ENCODE measurements at places on chromosomes 5 and 9.

GRCh38 chr9:124306098-124306735, 48.5 kb downstream of the NEK6 start:
- DNase-seq, result no peak

DNA sequence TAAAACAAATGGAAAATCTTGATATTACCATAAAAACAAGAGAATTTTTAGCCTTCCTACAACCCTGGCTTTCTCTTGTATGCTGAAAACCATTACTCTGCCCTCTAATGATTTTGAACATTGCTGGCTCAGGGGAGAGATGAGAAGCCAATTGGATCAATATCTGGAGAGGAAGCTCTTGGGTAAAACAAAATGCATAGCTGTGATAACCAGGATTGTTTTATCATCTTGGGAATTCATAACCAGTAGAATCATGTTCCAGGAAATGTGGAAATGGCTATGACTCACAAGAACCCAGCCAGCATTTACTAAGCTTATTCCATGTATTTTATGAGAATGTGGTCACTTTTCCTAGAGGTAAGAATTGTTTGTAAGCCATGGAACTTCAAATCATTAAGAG, 51.1 kb upstream of the CTNND2 start:
- DNase-seq, result no peak

DNA sequence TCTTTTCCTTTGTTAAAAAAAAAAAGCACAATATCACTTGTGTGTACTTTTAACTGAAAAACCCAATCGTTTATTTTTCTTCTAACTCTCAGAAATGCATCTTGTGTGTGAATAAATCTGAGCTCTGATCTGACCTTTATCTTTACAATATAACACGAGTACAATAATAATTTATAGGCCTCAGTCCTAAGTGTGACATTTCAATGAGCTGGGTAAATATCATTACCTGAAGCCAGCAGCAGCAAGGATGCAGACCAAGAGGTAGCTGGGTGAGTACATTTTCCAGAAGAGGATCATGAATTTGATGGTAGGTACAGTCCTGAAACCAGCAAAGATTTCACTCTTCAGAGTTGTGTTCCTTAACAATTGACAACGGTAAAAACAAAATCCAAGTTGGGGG, 264.0 kb upstream of the KIF2A start:
- DNase-seq, result no peak

DNA sequence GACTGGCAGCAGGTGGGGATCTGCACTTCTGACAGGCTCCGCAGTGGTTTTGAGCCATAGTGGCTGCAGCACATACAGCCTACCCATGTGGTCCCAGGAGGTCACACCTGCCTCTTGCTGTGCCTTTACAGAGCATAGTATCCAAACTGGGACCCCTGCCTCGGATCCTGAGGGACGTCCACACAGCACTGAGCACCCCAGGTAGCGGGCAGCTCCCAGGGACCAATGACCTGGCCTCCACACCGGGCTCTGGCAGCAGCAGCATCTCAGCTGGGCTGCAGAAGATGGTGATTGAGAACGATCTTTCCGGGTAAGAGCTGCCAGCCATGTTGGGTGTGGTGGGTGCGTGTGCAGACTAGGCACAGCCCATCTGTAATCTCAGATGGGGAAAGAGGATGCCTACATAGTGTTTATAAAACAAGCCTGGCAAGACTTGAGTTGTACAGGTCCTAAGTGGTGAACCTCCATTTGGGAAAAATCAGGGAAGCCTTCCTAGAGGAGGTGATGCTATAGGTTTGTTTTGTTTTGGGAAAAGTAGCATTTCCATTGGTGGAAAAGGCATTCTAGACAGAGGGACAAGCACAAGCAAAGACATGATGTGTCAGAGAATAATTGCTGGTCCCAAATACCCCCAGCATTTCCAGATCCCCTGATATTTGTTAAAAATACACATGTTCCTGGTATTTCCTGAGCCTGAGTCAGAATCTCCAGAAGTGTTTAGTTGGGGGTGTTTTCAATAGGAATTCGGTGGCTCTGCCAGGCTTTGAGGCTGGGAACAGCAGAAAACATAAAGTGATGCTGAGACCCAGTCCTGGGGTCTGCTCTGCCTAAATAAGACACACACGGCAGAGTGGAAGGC, 119.2 kb downstream of the DAB2IP start:
- DNase-seq, result no peak

DNA sequence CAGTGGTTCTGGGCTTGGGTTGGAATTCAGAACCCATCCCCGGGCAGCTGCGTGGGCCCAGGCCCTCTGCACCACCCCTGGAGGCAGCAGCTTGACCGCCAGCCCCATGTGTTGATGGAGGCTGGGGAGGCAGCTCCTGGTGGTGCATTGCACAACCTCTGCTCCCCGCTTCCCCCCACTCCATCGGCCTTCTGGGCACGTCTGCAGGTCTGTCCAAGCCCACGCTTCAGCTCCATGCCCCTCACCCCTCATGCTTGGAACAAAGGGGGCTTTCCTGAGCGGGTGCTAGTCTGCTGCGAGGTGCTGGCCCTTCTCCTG, 1.4 kb downstream of the NCS1 start:
- no peak for DNase-seq

- no peak for DNase-seq
These were observed 608.0 kb downstream of the BRINP1 start for GRCh38 chr9:118761016-118761790.

DNA sequence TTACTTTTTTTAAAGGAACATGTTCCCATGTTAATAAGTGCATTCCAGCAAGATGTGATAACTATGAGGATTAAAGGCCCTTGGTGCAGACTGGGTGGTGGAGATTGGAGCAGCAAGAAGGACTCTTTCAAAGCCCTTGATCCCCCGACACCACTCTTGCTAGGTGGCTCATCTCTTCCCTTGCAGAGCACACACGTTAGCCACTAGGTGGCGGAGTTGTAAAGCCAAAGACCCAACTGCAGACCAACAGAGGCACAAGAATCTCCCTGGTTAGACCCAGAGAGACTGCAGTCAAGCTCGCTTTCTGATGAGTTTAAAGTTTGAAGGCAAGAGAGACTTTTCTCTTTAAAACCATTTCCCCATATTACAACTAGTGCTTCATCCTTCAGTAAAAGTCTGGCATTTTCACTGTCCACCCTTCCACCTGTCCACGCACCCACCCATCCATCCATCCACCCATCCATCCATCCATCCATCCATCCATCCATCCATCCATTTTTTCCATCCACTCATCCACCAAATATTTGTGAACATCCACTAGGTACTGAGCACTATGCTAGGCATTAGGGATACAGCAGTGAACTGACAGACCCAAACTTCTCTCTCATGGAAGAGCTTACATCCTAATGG, 226.9 kb downstream of the MSX2 start:
- no peak for DNase-seq

GRCh38 chr9:79408200-79408599, 163.6 kb upstream of the TLE4 start:
- no peak for DNase-seq

DNA sequence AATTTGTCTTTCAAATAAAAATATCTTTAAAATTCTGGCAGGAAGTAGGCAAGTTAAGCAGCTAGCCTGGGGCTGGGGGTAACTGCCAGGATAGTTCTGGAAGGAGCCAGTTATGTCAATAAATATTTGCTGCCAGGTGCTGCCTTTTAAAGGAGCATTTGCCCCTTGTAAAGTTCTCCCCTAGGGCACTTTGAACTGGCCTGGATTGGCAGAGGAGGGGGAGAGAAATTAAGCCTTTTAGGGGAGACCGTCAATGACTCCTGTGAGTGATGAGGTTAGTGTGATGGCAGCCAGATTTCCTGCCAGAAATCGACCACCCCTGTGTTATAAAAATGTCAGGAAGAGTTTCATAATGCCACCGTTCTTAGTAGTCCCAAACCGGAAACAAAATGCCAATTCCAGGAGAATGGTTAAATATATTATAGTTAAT, 89.8 kb upstream of the ELL2 start:
- no peak for DNase-seq

DNA sequence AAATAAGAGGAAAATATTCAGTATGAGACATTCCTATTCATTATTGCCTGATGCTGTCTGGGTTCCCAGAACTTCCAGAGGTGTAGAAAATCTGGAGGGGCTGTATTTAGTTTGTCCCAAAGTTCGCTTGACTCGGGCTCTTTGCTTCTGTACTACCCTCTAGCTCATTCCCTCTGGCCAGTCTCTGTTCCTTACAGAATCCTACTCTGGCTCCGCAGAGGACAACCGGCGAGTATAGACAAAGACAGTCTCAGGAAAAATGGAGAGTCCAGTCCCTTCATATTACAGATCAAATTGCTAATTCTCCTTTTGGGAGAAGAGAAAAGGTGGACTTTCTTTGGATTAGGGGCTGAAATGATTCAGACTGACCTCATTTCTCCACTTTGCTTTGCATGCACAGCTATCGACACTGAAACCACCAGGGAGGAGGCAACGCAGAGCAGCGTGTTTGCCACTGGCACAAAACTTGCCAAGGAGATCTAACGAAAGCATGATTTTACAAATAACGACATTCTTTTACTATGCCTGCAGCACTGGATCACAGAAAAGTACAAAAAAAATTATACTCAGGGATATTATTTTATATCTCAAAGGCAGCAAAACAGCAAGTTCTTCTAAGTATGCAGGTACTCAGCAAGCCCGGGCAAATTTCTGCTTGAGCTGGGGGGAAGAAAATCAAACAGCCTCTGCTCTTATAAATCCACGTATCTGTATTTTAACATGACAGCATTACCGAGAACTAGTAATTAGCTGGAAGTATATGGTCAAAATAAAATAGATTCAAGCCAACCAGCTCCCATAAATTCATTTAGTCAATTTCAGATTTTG, 279.7 kb downstream of the NPR3 start:
- no peak for DNase-seq

DNA sequence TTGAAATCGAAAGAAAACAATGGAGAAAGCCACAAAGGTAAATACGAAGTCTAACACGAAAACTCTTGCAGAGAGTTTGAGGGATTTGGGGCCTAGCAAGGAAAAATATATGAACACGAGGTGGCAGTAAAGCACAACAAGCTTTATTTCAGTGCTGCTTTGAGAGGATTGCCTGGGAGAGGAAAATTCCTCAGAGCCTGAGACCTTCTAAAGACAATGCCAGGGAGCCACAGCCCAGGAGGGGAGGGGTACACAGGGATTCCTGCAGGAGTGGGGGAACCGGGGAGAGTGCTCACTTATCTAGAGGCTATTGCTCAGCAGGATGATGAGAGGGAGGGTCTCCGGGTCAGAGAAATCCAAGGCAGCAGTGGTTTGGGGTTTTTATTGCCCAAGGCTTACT, 134.9 kb upstream of the ADCY2 start:
- no peak for DNase-seq

GRCh38 chr5:79005151-79005550, 20.0 kb upstream of the ARSB start:
- DNase-seq, result no peak

- DNase-seq, result no peak
These were observed 122.8 kb downstream of the TMEM161B start for GRCh38 chr5:88145611-88146467.

GRCh38 chr9:16679327-16679821, 191.1 kb downstream of the BNC2 start:
- no peak for DNase-seq

DNA sequence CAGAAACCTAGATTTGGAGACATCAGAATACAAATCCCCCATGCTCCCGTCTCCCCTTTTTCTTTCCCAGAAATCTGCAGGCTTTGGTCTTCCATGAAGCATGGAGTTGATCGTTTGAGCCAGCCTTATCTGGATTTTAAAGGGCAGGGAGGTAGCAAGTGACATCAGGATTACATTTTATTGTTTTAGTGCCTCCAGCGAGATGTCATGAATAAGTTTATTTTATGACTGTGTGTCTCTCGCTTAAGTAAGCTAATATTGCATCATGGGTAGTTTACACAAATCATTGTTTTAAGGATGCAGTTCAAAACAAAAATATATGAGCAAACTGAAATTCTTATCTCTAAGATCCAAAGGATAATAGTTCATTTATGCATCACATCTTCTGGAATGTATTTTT, 50.7 kb upstream of the TNFSF8 start:
- DNase-seq, result no peak

- DNase-seq, result no peak
These were observed 9.9 kb downstream of the SLC6A3 start for GRCh38 chr5:1435369-1435768.

GRCh38 chr9:97993000-97993399, 9.9 kb downstream of the ANP32B start:
- no peak for DNase-seq

GRCh38 chr5:34585601-34586104, 70.5 kb upstream of the RAI14 start:
- no peak for DNase-seq

DNA sequence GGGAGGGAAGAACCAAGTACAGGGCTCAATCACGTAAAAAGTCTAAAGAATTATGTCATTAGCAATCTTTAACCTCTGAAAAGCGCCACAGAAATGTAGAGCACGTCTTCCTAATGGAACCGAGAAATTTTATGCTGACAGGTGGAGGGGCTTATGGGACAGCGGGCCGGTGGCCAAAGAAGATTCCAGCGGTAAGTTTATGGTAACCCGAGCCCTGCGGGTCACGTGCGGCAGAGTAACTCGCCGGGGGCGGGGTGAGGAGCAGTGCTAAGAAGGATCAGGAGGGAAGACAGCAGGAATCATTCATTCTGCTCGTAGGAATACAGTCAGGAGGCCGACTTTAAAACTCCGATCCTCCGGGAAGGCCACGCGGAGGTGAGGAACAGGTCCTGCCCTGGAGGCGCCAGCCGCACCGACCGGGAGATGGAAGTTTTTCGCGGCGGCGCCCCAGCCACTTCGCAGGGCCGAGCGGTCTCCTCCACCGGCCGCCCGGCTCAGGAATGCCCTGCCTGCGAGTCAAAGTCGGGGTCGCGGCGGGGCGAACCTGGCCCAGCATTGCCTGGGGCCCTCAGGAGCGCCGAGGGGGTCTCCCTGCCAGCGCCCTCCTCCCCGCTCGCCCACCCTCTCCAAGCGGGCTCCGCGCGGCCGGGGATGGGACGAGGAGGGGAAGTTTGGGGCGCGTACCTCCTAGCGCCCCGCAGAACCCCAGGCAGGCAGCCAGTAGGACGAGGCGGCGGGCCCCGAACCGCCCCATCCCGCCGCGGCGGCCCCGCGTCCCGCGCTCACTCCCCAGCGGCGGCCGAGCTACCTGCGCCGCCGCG, 101.8 kb downstream of the ESM1 start:
- DNase-seq, result no peak

- no peak for DNase-seq
These were observed 35.1 kb upstream of the PCA3 start for GRCh38 chr9:76729116-76729515.

- no peak for DNase-seq
These were observed 5.5 kb upstream of the CAMLG start for GRCh38 chr5:134732819-134733218.

- no peak for DNase-seq
These were observed 89.0 kb downstream of the CAMK4 start for GRCh38 chr5:111313017-111313724.

DNA sequence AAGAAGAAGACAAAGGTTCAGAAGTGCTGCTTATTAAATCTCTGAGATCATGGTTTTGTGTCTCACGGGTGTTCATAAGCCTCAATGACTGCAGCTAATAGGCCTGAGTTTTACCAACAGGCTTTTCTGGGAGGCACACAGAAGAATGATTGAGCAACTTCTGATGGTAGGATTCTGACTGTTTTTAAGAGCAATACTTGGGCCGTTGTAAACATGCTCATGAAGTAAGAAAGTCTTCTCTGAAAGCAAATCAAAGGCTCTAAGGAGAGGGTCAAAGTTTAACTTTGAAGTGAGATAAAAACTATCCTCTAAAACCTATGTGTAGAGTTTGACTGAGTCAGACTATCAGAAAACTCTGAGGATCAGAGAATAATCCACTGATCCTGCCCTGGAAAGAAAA, 390.9 kb upstream of the DAB2 start:
- no peak for DNase-seq

GRCh38 chr5:133391354-133392136, 220.8 kb downstream of the FSTL4 start:
- no peak for DNase-seq

Data from stimulated activated naive CD4-positive, alpha-beta T cell treated with Interleukin-2 at 50 U/mL for 16 hours (primary cell).